HFFc6 (cell line): ENCODE measurements at places on chromosomes 3 and 15. TPM values are rescaled to one million over a fixed set of nuclear protein-coding genes. Genes with fewer than 3 reads are reported as not detected.

The PDE12 gene
- total RNA-seq: 21.3 to 26.4 TPM (median 21.9 TPM) in 3 replicates

The C3orf49 gene
- total RNA-seq: not detected in 3 replicates

The TAGLN3 gene
- total RNA-seq: 0.26 TPM in 1 of 2 replicates, not detected in the other

The RAB11A gene
- 218 to 236 TPM (median 221 TPM) in 3 replicates for total RNA-seq

The IL16 gene
- not detected in 3 replicates for total RNA-seq

The HRG gene
- not detected in 3 replicates for total RNA-seq

The BFSP2 gene
- total RNA-seq: not detected in 3 replicates

The AP3B2 gene
- total RNA-seq: not detected in 3 replicates

The ELL3 gene
- 0.71 to 1.5 TPM (median 0.92 TPM) in 3 replicates for total RNA-seq

The RASGRP1 gene
- 0.31 to 0.83 TPM (median 0.47 TPM) in 3 replicates for total RNA-seq

The SCG5 gene
- 2.4 to 4.5 TPM (median 3.2 TPM) in 3 replicates for total RNA-seq

The SCN11A gene
- not detected in 3 replicates for total RNA-seq

The CACNA2D3 gene
- total RNA-seq: 0.24 to 0.48 TPM in 2 of 3 replicates, not detected in the other

The MEGF11 gene
- total RNA-seq: not detected in 3 replicates

The RAD51 gene
- total RNA-seq: 6.5 and 15.9 TPM in 2 replicates

The BLM gene
- total RNA-seq: 2.4 to 6.6 TPM (median 4.7 TPM) in 3 replicates

The MKRN2OS gene
- not detected in 3 replicates for total RNA-seq

The TTC23 gene
- 13.3 to 15.9 TPM (median 13.3 TPM) in 3 replicates for total RNA-seq

The TRPC1 gene
- 8.7 to 11.2 TPM (median 11.0 TPM) in 3 replicates for total RNA-seq

The SLC12A8 gene
- 1.6 to 4.1 TPM (median 2.4 TPM) in 3 replicates for total RNA-seq

The SLC51B gene
- total RNA-seq: not detected in 3 replicates

The CNTN4 gene
- not detected in 3 replicates for total RNA-seq

The ITIH4 gene
- total RNA-seq: 1.0 to 2.0 TPM (median 1.4 TPM) in 3 replicates

The PLA2G4B gene
- 0.62 to 1.6 TPM (median 1.2 TPM) in 3 replicates for total RNA-seq

The SSR3 gene
- 671 to 700 TPM (median 687 TPM) in 3 replicates for total RNA-seq

The PP2D1 gene
- not detected in 2 replicates for total RNA-seq

The MRAS gene
- total RNA-seq: 67.6 to 97.4 TPM (median 79.3 TPM) in 3 replicates

The SNX4 gene
- 19.0 to 21.5 TPM (median 21.4 TPM) in 3 replicates for total RNA-seq

The ZNF501 gene
- 1.0 to 1.5 TPM (median 1.3 TPM) in 3 replicates for total RNA-seq

The PAQR5 gene
- total RNA-seq: 0.93 to 1.9 TPM (median 1.8 TPM) in 3 replicates

The EAF2 gene
- 0.99 to 1.4 TPM (median 1.3 TPM) in 3 replicates for total RNA-seq

The ZBBX gene
- total RNA-seq: not detected in 2 replicates

The MAGI1 gene
- total RNA-seq: 21.1 to 29.6 TPM (median 22.7 TPM) in 3 replicates

The KBTBD13 gene
- not detected in 3 replicates for total RNA-seq

The APBA2 gene
- total RNA-seq: 5.3 to 6.6 TPM (median 6.0 TPM) in 3 replicates

The CCDC54 gene
- total RNA-seq: not detected in 3 replicates

The CYP1A2 gene
- total RNA-seq: not detected in 3 replicates

The IGF1R gene
- total RNA-seq: 45.8 to 58.8 TPM (median 51.0 TPM) in 3 replicates

The PLAAT1 gene
- total RNA-seq: not detected in 3 replicates

The CDHR4 gene
- total RNA-seq: not detected in 3 replicates

The CHRD gene
- 0.24 to 0.31 TPM (median 0.24 TPM) in 3 replicates for total RNA-seq

The COL6A6 gene
- 0.10 TPM in 1 of 3 replicates, not detected in the others for total RNA-seq

The SYNPR gene
- total RNA-seq: not detected in 3 replicates

The NR2E3 gene
- total RNA-seq: 0.18 TPM in 1 of 3 replicates, not detected in the others

The AGBL1 gene
- total RNA-seq: not detected in 3 replicates

The ECE2 gene
- not detected in 3 replicates for total RNA-seq

The ITPKA gene
- total RNA-seq: 1.6 to 2.6 TPM (median 2.2 TPM) in 3 replicates

The LRRIQ4 gene
- not detected in 2 replicates for total RNA-seq

The SLC28A2 gene
- not detected in 3 replicates for total RNA-seq

The CASR gene
- total RNA-seq: not detected in 3 replicates

The CPA3 gene
- 0.21 to 1.0 TPM (median 0.96 TPM) in 3 replicates for total RNA-seq

The GATA2 gene
- 71.0 and 88.0 TPM in 2 replicates for total RNA-seq

The RBMS3 gene
- total RNA-seq: 22.8 to 34.9 TPM (median 27.4 TPM) in 3 replicates

The SLC2A2 gene
- total RNA-seq: not detected in 3 replicates

The TMIE gene
- not detected in 2 replicates for total RNA-seq

The CTXN2 gene
- not detected in 3 replicates for total RNA-seq

The SKOR1 gene
- total RNA-seq: 0.05 to 0.08 TPM in 2 of 3 replicates, not detected in the other

The TMCO5A gene
- total RNA-seq: not detected in 3 replicates

The PARL gene
- 72.3 to 82.5 TPM (median 75.4 TPM) in 3 replicates for total RNA-seq
